ENCODE measurements at places on chromosomes 2 and 18. TPM values are rescaled to one million over a fixed set of nuclear protein-coding genes. Genes with fewer than 3 reads are reported as not detected.

Gene TMEM198
- 3.6 TPM for total RNA-seq

Gene CCBE1
- 0.18 TPM for total RNA-seq

DNA sequence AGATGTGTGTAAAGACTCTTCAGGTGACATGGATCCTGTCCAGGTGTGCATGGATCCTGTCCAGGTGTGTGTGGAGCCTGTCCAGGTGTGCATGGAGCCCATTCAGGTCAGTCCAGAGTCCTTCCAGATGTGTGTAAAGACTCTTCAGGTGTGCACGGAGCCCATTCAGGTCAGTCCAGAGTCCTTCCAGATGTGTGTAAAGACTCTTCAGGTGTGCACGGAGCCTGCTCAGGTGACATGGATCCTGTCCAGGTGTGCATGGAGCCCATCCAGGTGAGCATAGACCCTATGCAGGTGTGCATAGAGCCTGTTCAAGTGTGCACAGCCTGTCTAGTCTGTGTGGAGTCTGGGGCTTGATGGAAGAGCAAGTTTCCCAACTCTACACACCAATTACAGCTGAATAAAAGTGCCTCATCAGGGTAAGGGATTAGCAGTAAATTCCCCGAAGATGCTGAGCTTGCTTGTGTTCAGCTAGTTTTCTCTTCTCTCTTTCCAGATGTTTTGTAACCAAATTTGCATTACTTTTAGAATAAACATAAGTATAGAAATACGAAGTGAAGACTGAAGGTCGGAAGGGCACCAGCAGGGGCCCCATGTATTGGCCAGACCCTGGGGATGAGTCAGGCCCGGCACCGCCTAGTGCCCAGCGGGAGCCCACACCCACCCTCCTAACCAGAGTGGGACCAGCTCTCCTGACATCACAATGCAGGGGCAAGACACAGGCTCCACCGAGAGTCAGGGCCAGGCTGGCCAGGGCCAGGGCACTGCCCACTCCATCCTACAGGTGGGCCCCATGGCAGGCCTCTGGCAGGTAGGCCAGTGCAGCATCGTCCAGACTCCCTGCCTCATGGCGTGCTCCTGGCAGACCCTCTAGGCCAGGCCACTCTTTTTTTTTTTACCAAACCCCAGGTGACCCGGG lies 38.6 kb upstream of the GPC1 start:
- DNase-seq, result no peak

DNA sequence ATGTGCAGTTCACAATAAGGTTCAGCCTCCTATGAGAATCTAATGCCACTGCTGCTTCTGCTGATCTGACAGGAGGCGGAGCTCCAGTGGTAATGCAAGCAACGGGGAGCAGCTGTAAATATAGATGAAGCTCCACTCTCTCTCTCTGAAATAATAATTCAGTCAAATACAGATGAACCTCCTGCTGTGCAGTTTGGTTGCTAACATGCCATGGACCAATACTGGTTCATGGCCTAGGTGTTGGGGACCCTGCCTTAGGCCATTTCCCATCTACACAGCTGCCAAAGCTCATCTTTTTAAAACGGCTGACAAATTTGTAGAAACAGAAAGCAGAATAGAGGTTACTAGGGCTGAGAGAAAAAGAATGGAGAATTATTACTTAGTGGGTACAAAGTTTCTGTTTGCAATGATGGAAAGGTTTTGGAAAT lies 10.7 kb upstream of the HNRNPA3 start:
- no peak for DNase-seq
